ENCODE measurements at places on chromosomes 16 and 17. TPM values are rescaled to one million over a fixed set of nuclear protein-coding genes. Genes with fewer than 3 reads are reported as not detected.
A peak's percentile ranks its signal among the peaks of the same experiment; 100 is the strongest.

DNA sequence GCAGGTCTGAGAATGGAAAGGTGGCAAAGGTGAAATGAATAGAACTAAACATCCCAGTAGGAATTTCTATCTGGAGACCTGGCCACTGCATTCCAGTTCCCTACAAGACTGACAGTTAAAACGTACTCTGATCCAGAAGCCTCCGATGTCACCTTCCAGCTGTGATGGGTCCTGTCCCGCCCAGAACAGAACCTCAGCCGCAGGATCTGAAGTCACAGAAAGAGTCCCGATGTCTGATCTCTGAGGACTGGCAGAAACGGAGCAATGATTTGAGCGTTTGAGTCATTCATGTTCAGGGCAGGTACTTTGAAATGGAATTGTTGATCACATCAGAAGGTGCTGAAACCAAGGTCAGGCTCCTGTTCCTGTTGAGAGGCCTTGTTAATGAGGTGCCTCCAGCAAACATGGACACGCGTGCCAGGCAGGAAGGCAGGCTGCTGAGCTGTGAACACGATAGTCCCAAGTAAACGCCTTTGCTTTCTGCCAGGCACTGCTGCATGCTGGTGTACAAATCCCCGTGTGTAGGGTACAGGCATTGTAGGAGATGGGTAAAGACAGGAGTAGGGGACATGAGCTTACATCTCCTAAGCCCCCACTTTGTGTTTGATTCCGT lies 61.4 kb downstream of the VAT1L start:
- H3K4me1 ChIP-seq: no peaks in the 10 kb centered on the region
- H3K27me3 ChIP-seq: peaks cover 3% of the 10 kb centered on the region
- H3K4me3 ChIP-seq: no peak overlapping the region
- no peak for DNase-seq
- H3K36me3 ChIP-seq: no peaks in the 10 kb centered on the region

DNA sequence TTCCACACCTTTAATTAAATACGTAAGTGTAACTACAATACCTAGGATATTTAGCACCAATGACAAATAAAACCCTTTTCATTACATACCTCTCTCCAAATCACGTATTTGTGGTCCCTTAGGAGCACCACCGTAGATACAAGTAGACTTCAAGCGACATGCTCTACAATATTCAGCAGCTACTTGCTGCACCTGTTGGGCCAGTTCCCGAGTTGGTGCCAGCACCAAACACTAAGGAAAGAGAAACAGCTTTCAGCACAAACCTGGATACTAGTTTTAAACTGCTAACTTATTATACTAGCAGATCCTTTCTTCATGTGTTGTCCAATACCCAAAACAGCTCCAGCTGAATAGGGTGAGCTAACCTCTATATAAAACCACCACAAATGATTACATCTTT lies 2.7 kb downstream of the DDX5 start:
- no peak overlapping the region for H3K4me3 ChIP-seq
- H3K27ac ChIP-seq: no peak overlapping the region
- peaks cover 71% of the 10 kb centered on the region for H3K4me1 ChIP-seq
- DNase-seq: no peak

GRCh38 chr17:37405955-37406634 lies 541 bp downstream of the ACACA start:
- no peaks in the 10 kb centered on the region for H3K27me3 ChIP-seq
- DNase-seq: no peak
- H3K4me3 ChIP-seq: peak overlapping the region; percentile 97
- H3K27ac ChIP-seq: peak overlapping the region; percentile 97
- peaks cover 42% of the 10 kb centered on the region for H3K36me3 ChIP-seq

- peak within 1 kb of the TSS; percentile 33 for H3K27ac ChIP-seq
- peaks cover 1% of the 10 kb centered on the region for H3K36me3 ChIP-seq
- H3K27me3 ChIP-seq: peaks cover 4% of the 10 kb centered on the region
- H3K4me3 ChIP-seq: peak within 1 kb of the TSS; percentile 87
Measured at GRCh38 chr17:63998050-63998720, at the start of gene PRR29. Gene PRR29 (plus strand): TSS chr17:63998351. CDS start chr17:63998365, 14 bp downstream.

DNA sequence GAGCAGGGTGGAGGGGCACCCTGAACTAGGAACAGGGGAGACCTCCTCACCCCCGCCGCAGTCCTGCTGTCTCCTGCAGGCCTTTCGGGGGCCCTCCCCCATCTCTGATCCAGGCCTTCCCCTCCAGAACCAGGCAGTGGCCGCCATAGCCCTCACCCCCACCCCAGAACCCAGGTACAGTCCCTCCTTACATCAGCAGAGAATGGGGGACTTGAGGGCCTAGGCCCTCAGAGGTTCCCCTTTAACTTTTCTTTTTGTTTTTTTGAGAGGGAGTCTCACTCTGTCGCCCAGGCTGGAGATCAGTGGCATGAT lies 4.3 kb upstream of the HAP1 start:
- peaks cover 10% of the 10 kb centered on the region for H3K4me1 ChIP-seq
- DNase-seq: no peak
- no peak overlapping the region for H3K27ac ChIP-seq

DNA sequence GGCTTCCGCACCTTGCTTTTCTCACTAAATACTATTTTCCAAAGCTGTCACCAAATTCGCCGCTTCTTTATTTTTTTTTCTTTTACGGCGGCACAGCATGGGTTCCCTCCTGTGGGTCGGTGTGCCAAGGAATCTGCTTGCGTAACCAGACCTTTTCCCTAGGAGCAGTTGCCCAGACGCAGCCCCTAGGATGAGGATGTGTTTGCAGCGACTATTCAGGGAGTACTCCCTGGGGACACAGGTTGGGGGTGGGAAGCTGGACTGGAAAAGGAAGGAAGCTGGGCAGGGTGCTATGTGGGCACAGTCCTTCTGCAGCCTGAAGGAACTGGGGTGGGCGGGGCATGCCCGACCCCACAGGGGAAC lies 49.0 kb upstream of the ZCCHC14 start:
- H3K4me1 ChIP-seq: peaks cover 12% of the 10 kb centered on the region
- DNase-seq: no peak
- H3K4me3 ChIP-seq: no peak overlapping the region
- peaks cover 44% of the 10 kb centered on the region for H3K27me3 ChIP-seq

The KCNJ2 gene
- total RNA-seq: not detected

Measured in activated CD8-positive, alpha-beta memory T cell treated with anti-CD3 and anti-CD28 coated beads, Interleukin-2, amount 10 ng/mL, durations not matched to agents 7 days and 5 days (primary cell).